Stimulated activated CD4-positive, alpha-beta T cell treated with anti-CD3 and anti-CD28 coated beads, TNF-alpha, amount 100 ng/mL, for 1 hour (primary cell): ENCODE measurements at places on chromosomes 4 and X.

GRCh38 chr4:80180743-80181142 is 16.6 kb upstream of the PRDM8 start:
- no peak for DNase-seq

DNA sequence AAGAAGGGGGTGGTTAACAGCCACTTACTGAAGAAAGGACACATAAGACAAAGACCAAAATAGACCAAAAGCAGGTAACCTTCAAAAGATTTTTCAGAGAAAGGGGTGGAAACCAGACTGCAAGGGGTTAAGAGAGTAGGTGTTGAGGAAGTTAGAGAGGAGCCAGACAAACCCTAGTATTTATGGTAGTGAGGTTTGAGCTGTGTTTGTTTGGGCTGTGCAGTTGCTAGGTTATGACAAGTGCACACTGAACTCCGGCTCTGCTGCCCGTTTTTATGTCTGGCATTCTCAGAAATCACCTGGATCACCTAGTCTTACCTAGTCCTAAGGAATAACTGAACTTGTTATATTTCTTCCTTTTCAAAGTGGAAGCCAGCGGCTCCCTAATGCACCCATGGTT is 22.9 kb upstream of the G3BP2 start:
- no peak for DNase-seq

DNA sequence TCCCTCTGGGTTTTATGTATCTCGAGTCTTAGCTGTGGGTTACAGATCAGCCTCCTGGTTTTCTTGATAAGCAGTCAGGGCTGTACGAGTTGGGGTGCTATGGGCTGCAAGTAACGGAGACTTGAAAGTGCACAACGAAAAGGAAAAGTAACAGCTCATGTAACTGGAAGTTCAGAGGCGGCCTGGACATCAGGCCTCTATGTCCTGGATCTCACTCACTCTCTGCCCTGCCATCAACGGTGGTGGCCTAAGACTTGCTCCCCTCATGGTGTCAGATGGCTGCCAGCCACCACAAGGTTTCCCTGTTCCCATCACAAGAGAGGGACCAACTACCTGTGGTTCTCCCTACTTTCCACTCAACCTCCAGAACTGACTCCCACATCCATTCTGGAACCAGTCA is 4.8 kb downstream of the PPP2R2C start:
- no peak for DNase-seq

DNA sequence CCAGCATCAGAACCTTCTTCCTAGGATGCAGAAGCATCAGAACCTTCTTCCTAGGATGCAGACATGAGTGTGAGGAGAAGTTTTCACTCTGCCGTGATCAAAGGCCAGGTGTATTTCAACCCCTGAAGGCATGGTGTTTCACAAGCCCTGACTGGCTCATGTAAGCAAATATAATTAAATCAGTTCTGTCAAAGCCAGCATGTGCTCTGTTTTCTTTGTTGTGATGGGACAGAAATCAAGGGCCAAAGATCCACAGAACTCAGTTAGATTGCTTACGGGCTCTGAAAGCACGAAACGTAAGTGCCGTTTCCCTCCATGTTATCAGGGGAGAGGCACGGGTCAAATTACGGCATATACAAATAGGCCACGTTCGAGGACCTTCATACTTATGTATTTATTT is 32.0 kb upstream of the CLDN24 start:
- no peak for DNase-seq

DNA sequence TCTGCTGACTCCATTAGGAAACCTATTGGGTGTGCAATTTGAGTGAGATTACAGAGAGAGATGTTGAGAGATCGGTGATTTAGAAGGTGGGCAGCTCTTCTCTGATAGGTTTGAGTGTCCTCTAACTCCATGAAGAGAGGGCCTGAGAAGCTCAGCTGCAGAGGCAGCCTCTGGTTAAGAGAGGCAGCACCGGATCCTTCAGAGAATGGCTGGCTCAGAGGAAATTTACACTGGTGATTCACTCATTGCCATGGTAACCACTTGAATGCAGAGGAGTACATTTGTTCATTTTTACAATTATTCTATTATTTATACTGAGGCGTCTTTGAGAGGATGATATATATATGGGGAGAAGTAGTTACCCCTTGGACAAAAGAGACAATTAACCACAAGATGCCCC is 171.7 kb downstream of the PDGFRA start:
- no peak for DNase-seq

- no peak for DNase-seq
Measured at GRCh38 chr4:91108751-91109150, 981.6 kb downstream of the CCSER1 start.

DNA sequence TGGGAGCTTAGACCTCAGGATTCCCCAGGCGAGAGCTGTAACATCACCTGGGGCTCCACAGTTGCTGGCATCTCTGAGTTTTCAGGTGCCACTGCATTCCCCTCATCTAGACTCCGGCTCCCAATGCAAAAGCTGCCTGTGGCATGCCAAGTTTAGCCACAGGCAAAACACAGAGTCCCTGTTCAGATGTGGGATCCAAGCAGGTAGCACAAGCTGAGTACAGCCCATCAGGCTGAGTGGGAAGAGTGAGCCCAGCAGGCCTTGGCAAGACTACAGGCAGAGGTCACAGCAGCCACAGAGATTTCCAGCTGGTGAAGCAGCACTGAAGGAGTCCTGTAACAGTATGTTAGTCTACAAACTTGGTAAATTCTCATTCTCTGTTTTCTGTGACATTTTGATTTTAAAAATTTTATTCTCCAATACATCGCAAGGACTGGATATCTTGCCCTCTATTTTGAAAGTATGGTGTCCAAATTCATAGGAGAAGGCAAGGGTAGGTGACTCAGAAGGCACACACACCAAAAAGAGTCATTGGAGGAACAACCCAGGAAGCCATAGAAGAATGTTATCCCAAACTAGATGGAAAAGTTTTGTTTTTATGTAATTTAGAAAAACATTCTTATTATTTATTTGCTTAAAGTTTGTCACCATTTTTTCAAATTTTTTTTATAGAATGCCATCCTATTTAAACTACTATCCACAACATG is 13.6 kb upstream of the CXCL2 start:
- DNase-seq, result no peak

GRCh38 chr4:147772459-147772969 is 40.6 kb downstream of the ARHGAP10 start:
- no peak for DNase-seq

GRCh38 chr4:127484117-127484516 is 148.6 kb upstream of the INTU start:
- no peak for DNase-seq

DNA sequence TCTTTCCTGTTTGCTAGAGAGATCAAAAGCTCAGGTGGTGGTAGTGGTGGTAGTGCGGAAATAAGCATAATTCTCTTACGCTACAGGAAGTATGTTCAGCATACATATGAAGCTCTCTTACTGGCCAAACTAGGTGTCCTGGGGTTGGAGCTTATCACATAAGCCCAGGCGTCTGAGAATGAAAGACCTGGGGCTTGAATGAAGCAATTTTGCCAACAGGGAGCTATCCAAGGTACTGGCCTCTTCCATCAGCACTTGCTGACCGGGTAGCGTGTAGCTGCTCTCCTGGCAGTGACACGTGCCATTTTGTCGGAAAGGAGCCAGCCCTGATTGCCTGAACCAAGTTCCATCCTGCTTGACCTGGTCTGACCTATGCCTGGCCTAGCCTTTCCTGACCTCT is 65.9 kb upstream of the HPF1 start:
- DNase-seq, result no peak

GRCh38 chrX:130885996-130886395 is 17.0 kb downstream of the ENOX2 start:
- no peak for DNase-seq

DNA sequence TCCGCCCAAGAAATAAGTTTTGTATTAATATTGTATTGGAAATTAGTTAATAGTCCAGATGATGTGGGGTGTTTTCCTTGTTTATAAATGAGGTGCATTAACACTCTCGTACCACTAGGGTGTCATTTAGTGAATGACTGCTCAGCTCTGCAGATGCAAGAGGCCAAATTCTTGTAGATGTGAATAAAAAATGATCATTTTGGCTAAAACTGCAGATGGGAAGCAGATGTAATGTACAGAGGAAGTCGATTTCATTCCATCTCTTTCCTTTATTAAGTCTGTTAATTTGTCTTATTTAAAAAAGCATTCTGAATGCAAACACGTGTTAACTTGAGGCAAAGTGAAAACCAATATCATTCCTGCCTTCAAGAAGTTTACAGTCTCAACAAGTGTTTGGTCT is 108.1 kb downstream of the DHX15 start:
- DNase-seq, result no peak

DNA sequence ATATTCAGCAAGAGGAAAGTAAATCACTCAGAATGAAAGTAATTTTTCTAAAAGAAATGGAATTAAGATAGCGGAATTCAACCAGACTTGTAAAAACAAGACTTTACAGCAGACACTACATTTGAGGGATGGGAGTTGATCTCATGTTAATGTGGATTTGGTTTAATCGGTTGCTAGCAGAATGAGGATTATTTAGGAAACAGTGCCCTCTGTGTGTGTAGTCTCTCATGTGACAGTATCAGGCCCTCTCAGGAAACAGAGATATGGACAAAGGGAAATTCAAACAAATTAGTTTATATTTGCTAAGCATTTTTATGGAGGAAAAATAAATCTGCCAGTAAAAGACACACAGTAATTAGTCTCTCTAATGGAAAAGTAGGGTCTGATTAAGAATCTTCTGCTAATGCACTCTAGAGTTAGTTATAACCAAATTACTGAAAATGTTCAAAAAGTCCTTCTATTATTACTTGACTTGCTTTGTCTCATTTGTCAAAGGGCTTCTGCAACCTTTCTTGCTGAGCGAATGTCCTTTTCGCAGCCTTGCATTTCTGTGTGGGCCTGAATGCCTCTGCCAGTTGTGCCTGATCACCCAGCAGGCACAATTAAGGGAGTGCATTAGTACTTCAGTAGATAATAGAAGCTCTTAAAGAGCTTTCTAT is 1282.3 kb upstream of the TENM3 start:
- no peak for DNase-seq

DNA sequence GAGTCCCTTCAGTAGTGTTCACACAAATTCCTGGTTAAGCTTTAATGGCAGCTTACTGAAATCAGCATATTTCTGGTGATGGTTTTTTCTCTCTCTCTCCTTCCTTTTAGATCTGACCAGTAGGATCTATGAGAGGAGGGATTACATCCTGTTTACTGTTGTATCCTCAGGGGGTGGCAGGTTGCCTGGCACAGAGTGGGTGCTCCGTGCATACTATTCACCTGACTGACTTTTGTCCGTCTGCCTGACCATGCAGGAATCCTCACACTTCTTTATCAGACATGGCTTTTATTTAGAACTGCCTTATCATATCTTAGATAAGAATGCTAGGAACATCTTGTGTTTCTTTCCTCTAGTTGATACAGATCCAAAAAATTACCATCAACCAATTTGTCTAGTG is 29.6 kb downstream of the MCUB start:
- DNase-seq, result no peak

DNA sequence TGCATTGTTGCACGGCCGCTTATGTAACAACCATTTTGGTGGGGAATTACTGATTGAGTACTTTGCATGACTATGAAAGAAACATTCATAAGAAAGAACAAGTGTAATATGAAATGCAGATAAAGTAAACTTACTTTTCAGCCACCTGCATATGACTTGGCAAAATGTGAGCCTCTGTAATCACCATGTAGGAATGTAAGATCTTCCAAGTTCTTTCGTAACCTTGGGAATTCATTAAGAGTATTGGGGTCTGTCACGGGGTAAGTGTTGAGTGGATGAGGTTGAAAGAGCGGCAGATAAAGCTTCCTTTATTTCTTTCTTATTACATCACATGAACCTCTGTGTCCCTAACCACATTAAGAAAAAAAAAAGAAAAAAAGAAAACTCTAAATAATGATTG is 348.5 kb upstream of the NR3C2 start:
- no peak for DNase-seq

GRCh38 chrX:10106806-10107205 is 50.0 kb upstream of the CLCN4 start:
- DNase-seq, result no peak

- no peak for DNase-seq
Measured at GRCh38 chrX:84475101-84475500, 27.2 kb downstream of the HDX start.

- DNase-seq, result no peak
Measured at GRCh38 chrX:150035531-150035930, 97.2 kb upstream of the EOLA2 start.

- no peak for DNase-seq
Measured at GRCh38 chr4:139764182-139764581, 98.6 kb downstream of the MGST2 start.
